Activated CD4-positive, CD25-positive, alpha-beta regulatory T cell (primary cell): ENCODE measurements at places on chromosomes 6 and 20.

- DNase-seq: no peak
Measured at GRCh38 chr6:146787876-146788508, 189.2 kb downstream of the ADGB start.

DNA sequence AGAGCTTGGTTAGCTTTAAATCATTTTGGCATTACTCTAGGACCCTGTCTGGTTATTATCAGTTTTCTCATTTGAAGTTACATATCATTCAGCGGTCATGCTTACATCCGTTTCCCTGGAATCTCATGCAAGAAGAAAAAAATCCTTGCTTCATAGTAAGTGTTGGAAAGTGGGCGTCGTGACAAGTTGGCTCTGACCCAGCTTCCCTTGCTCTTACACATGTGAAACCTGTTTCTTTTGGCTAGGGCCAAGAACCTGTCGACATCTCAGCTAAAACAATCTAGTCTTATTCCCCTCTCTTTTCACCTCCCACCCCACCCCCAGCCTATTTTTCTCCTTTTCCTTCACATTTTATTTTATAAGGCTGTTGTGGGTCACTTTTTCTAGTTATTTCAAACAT is 45.5 kb downstream of the ANKS1A start:
- DNase-seq: no peak

- no peak for DNase-seq
Measured at GRCh38 chr6:100944644-100945043, 63.5 kb upstream of the ASCC3 start.

GRCh38 chr6:145878591-145879295 is 64.1 kb upstream of the FBXO30 start:
- no peak for DNase-seq

GRCh38 chr6:4801491-4802110 is 25.4 kb downstream of the CDYL start:
- DNase-seq: no peak

- DNase-seq: no peak
Measured at GRCh38 chr20:9993137-9993536, 41.6 kb upstream of the ANKEF1 start.
